ENCODE measurements at places on chromosomes 6 and 20.

GRCh38 chr20:63517376-63518309, 2.9 kb upstream of the PPDPF start:
- no peak for DNase-seq

- DNase-seq = no peak
Measured at GRCh38 chr6:72102561-72102960, 216.2 kb downstream of the RIMS1 start.

GRCh38 chr6:125251516-125252220, 50.1 kb downstream of the HDDC2 start:
- DNase-seq = no peak

DNA sequence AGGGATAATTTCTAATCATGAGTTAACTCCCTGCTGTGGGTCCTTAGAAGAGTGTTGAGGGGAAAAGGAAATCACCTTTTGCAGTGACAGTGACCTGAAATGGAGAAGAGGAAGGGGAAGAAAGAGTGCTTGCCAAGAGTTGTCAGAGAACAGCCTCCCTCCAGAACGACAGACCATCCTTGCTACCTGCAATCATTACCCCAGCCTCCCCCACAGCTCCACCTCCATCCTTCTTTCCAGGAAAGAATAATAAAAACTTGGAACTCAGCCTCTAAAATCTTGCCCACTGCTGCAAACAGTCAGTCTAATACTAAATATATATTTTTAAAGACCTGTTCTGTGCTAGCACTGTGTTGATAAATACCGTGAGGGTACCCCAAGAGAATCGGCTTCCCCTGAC, 28.7 kb upstream of the FUCA2 start:
- no peak for DNase-seq

DNA sequence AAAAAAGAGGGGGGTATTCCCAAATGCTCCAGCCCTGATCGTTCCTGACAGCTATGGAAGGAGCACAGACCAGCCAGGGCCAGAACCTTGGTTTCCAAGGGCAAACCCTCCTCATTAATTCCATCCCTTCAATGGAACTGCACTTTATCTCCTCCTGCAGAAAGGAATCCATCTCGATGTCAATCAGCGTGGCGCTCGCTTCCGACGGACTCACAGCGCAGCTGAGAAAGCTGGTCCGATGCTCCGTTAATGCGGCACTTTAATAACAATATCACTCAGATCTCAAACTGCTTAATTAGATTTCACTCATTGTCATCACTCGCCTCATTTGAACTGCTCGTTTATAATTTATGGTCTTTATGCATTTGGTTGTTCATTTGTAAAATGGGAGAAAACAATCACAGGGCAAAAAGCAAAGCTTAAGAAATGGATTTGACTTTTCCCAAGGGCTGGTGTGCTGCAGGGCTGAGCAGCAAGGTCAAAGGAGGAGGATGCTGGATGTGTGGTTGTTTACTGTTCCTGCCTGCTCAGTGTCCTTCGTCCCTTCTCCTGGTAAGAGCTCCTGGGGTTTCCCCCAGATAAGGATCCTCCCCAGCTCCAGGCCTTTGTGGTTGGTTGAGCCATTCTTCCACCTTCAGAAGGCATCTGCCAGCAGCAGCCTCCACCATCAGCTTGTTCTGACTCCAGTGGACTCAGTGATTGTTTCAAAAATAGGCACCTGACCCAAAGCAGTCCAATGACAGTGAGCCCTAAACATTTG, 152.7 kb downstream of the ANKRD60 start:
- DNase-seq = no peak

DNA sequence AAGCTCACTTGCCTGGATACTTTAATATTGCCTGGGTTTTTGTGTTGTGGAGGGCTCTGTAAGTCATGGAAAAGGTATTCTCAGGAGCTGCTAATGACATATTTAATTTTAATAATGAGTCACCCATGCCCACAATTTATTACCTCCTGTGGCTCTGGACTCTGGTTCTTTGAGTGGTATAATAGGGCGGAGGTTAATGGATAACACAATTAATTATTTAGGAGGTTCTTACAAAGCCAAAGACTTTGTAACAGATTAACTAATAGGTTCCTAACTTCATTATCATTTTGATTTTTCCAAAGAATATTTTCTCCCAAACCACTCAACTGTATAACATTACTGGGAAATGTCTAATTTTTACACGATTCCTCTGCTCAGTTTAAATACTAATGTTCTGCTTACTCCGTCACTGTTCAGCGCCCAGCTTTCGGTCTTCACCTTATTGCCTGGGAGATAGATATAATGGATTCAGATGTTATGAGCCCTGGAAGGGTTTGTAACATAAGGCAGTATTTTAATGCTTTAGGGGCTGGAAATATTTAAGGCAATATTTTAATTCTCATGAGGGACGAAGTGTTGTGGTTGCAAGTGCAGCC, 29.4 kb downstream of the PHACTR3 start:
- DNase-seq = no peak

DNA sequence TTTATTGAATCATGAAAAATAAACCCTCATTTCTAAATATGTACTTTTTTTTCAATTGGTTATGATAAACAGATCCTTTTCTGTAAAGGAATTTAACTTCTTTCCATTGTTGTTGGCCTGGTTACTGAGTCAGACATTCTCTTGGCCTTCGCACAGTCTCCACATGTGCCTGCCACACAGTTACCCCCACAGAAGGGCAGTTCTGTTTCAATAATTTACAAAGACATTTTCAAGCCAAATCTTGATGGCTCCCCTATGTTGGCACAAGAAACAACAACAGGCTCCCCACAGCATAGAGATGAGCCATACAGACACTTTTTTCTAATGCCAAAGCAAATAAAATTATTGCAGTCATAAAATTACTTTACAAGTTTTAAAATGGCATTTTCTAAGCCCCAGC, 55.6 kb upstream of the BEND6 start:
- no peak for DNase-seq

GRCh38 chr6:107744927-107745326, 79.2 kb downstream of the SCML4 start:
- DNase-seq = no peak

GRCh38 chr20:52515877-52516276, 324.3 kb upstream of the ZFP64 start:
- DNase-seq = no peak

GRCh38 chr6:43481075-43481474, 3.7 kb downstream of the TJAP1 start:
- DNase-seq = peak; percentile 15

GRCh38 chr20:63860325-63861051, 810 bp upstream of the ABHD16B start:
- no peak for DNase-seq

GRCh38 chr6:11700118-11700718, 78.4 kb downstream of the ADTRP start:
- DNase-seq = no peak

GRCh38 chr6:83702749-83703148, 6.2 kb downstream of the SNAP91 start:
- DNase-seq = no peak

DNA sequence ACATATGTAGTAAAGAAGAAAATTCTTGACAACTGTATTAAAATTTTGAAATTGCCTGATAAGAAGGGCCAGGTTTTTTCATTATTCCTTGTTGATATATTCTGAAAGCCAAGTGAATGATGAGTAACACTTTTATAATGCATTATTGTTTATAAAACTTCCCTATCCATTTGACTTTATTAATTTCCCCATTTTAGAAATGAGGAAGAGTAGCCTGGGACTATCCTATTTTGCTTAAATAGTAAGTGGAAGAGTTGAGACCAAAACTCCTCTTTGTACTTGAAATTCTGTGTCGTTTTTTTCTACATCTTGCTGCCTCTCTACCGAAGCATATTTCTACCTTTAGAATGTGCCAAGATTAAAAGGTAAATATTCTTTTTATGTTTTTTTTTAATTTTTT, 39.7 kb downstream of the TRMT11 start:
- no peak for DNase-seq

DNA sequence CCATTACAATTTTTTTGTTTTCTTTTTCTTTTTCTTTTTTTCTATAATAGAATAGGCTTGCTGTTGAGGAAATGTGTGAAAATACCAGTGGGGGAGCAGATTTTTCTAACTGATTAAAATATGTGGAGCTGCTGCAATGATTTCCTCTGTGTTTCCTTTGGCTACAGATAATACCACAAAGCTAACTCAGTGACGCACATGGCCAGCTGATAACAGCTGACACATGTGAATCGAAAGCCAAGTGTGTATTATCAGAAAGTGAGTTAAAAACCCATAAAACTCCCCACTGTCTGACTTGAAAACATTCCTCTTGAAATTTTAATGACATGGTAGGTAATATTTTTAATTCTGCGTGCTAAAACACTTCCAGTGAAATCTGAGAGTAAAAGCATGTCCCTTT, 70.8 kb upstream of the AHI1 start:
- peak; percentile 32 for DNase-seq

- no peak for DNase-seq
Measured at GRCh38 chr6:47581591-47581990, 104.0 kb downstream of the CD2AP start.

DNA sequence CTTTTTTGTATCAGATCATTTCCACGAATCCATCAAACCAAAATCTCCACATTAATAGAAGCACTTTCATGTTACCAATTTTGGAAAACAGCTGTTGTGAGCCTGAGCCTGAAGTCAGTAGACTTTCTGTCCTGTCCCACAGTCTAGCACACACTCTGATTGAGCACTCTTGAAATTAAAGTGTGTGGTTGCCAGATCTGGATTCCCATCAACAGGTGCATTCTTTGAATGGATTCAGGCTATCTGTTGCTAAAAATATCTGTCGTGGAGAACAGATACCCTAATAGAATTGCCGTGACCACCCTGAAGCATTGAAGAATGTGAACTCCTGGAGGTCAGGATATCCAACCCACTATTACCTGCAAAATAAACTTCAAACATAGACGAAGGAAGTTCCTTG, 73.3 kb downstream of the TFAP2A start:
- no peak for DNase-seq

DNA sequence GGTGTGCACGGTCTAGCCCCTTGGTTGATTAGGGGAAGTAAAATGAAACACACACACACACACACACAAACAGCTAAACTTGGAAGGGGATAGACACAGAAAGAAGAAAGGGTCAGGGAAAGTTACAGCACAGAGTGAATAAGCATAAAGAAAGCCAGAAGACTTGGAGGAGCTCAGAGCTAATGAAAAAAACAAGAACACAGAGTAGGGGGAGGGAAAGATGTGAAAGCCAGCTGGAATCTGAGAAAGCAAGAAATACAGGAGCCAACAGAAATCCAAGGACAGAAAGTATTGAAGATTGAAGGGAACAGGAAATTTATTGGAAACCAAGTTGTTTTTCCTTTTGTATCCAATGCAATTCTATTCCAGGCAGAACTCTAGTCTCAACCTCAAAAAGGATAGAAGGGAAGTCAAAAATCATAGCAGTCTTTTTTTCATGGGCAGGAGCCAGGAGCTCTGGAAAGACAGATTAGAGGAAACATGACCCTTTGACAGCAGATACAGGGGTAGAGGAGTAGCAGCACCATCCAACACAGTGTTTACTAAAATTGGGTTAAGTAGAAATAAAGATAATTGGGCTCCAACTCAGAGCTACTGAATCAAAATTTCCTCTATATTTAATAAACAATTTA, 10.1 kb downstream of the HMGCLL1 start:
- no peak for DNase-seq

DNA sequence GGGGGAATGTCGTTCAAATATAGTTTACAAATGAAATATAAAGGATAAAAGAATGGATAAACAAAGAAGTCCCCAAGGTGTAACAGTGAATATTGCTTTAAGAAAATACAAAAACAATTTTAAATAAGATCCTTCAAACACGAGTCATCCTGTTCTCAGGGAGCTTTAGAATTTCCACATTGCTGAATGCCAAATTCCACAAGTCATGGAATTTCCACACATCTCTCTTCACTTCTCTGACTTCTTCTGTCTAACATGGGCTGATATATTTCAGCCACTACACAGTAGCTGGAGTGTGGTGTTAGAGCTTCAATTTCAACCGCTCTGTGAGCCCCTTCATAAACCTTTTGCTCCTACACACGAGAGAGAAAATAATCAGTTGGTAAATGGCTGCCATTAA, 28.0 kb downstream of the IL22RA2 start:
- no peak for DNase-seq

DNA sequence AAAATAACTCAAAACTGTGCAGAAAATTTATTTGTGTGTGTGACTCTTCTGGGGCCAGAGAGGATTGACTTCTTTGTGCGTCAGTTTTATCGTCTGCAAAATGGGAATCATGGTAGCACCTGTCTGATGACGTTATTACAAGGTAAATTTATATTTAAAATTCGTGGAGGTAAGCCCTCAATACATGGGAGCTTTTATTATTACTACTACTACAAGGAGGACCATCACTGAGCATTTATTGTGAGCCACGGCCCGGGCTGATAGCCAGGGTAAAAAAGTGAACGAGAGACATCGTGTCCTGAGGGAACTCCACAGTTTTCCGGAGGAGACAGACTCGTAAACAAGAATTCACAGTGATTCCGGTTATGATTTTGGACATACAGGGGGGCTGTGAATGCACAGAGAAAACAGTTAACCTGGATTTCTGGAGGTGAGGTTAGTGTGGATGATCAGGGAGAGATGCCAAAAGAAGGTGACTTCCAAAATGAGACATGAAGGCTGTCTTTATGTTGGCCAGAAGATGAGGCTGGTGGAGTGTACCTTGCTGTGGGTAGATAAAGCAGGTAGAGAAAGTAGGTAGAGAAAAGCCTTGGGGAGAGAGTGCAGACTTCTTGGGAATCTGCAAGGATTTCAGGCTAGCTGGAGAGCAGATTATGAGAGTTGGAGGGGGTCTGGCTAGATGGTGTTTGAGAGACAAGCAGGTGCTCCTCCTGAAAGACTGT, 10.6 kb upstream of the SERINC3 start:
- DNase-seq = no peak

GRCh38 chr6:49664817-49665216, 28.2 kb upstream of the RHAG start:
- DNase-seq = no peak

DNA sequence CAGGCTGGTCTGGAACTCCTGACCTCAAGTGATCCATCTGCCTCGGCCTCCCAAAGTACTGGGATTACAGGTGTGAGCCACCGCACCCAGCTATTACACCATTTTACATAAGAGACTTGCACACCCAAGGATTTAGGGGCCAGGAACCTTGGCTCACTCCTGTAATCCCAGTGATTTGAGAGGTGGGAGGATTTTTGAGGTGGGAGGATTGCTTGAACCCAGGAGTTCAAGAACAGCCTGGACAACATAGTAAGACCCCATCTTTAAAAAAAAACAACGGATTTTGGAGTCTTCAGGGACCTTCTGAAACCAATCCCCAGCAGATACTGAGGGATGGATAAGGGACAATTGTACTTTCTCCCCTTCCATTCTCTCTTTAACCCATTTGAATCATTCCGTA, 55.3 kb upstream of the PIM1 start:
- DNase-seq = no peak

- no peak for DNase-seq
Measured at GRCh38 chr6:38160831-38161230, 341.3 kb downstream of the ZFAND3 start.

DNA sequence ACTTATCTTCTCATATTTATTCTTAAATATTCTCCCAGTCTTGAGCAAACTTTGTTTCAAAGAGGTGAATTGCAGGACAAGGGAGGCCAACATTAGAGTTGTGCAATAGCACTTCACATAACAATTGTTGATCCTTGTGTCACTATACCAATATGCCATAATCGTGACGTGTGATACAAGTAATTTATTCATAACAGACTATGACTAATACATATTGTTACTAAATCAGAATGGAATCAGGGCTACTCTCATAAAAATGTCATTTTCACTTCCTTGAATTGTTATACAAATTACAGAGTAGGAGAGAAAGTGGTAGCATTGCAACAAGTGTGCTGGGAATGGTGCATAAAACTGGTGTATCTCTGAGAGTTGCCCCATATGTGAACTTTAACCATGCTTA, 37.2 kb upstream of the PLCB1 start:
- no peak for DNase-seq

Measured in stimulated activated CD4-positive, alpha-beta T cell treated with anti-CD3 and anti-CD28 coated beads, TNF-alpha, amount 100 ng/mL, for 48 hours (primary cell).